Activated CD8-positive, alpha-beta memory T cell treated with anti-CD3 and anti-CD28 coated beads for 1 hour (primary cell): ENCODE measurements at places on chromosomes 1 and 21.

GRCh38 chr1:164366014-164366413, 193.0 kb upstream of the PBX1 start:
- DNase-seq = no peak

DNA sequence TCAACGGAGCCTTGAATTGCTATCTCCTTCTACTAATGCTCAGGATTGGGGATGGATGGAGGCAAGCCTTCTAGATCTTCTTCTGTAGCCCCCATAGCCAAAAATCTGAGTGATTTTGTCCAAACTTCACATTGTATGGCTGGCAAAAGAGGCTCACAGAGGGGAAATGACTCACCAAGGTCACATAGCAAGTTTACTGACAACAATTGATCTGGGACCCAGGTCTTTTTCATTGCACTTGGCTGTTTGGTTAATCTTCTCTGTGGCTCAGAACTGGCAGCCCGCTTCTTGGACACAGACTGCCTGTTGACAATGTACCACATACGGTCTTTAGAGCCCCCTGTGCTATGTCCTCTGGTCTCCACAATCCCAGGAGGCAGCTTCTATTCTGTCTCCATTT, 3.0 kb upstream of the LACTBL1 start:
- DNase-seq = no peak

DNA sequence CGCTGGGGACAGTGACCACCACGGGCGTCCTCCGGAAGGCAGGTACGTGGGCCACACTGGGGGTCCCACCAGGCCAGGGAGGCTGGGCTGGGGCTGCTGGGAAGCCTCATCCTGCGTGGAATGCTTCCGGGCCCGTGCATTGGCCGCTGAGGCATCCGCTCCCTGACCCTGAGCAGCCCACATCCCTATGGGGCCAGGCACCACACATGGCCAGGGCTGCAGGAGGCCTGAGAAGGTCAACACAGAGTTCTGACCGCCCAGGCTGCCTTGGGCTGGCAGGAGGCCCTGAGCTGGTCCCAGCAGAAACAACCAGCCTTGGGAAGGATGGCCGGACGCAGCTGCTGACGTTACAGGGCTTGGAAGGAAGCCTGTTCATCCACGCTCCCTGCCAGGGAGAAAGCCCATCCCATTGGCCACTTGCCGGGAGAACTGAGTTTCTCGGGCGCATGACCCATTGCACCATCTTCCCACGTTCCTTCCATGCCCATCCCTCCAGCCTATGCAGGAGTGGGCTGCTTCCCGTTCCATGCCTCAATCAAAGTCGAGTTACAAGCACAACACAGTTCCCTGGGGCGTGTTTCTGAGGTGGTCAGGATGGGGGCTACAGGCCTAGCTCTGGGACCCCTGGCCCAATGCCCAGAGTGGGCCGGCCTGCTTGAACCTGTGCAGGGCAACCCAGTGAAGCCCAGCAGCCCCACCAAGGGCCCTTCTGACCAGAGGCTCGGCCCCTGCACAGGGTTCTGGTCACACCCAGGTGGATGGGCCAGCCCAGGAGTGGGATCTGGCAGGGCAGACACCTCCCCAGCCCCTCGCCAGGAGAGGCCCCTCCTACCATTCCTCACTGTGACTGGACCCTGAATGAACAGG, 31.7 kb downstream of the TRIM11 start:
- DNase-seq = no peak

- no peak for DNase-seq
Observed at GRCh38 chr1:119712342-119713038, 756 bp downstream of the PHGDH start.

GRCh38 chr1:91550961-91551360, 50.3 kb downstream of the CDC7 start:
- DNase-seq = no peak

DNA sequence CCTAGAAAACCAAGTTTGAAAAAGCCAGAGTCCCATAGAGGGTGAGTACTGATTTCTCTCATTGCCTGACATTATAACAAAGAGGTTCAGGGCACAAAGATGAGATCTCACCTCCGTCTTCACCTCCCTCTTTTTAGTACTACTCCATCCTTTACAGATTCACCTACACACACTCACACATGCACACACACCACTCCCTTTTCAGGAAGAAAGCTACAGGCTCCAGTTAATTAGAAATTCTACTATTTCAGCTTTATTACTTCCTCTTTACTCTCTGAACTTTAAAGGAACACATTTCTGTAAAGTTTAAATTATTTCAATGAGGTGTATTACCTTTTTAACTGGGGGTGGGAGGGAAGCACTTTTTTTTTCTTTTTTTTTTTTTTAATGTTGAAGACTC, 59.6 kb upstream of the PRDX6 start:
- no peak for DNase-seq

DNA sequence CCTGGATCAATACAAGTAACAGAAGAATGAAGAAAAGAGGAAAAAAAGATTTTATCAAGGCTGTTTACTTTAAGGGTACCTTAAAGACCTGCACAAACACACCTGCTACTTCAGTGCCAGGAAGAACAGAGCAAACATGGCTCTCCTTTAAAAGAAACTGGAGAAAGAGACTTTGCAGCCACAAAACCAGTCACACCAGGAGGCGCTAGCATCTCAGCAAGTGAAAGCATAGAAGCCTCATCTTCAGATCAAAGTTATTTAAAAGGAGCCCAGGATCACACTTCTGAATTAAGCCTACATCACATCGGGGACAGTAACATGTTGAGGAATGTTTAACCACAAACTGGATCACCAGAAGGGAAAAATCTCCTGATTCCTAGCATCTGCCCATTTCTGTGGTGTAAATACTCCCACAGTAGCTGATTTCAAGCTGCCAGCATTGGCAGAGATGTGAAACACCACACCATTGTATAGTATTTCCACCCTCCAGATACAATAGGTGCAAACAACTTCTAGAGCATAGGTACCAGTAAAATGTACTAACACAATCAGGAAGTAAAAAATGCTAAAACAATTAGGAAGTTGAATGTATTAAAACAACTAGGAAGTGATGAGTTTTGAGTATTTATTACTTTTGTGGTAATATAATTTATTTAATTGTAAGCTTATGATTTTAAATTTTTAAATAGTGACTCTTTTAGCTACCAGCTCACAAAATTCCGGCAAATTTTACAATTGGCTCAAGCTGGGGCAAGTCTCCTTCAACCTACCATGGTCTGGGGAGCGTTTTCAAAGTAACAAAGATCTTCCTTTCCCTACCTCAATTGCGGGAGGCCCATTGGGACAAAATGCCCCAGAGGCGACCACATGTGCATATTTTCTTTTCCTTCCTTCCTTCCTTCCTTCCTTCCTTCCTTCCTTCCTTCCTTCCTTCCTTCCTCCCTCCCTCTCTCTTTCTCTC, 105.3 kb upstream of the CLDN14 start:
- DNase-seq = no peak

DNA sequence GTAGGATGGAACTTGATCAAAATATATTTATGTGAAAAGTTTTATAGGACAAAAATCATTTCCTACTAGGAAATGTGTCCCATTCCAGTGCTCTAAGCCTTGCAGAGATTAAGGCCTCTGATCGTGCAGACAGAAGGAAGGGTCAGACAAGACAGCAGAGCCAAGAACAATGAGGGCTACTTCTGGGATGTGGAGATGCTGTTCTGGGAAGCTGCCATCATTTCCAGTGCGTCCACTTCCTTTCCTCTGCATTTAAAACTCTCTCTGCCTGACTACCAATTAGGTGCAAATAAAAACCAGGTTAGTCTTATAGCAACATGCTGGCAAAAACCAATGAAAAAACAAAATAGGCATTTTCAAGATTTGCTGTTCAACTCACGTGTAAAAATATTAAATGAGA, 36.1 kb downstream of the BEND5 start:
- no peak for DNase-seq

DNA sequence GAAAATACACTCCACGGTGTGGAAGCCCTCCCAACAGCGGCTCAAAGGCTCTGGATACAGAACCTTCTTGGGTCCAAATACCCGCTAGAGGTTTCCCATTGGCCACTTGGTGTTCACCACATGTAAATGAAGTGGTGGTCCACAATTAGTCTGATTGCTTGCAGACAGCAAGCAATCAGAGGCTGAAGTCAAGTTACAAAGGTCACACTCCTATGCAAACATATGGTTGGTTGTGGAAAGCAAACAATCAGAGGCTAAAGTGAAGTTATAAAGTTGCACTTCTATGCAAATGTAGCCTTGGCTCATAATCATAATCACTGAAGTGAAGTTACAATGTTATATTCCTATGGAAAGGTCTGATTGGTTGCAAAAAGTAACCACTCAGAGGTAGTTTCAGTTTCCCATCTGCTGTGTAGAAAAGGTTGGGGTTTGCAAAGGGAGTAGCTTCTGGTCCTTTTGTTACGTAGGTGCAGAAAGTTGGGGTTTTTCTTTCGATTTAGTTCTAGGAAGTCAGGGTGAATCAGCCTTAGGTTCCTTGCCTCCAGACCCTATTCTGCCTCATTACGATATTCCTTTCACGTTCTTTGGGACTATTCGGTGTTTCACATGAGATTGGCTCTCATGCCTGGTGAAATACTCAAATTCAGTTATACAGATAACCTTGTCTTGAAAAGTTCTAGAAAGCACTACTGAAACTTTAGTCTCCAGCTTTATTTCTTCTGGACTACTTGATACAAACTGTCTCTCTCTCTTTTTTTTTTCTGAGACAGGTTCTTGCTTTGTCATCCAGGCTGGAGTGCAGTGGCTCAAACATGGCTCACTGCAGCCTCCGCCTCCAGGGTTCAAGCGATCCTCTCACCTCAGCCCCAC, 36.7 kb upstream of the MTF2 start:
- no peak for DNase-seq

DNA sequence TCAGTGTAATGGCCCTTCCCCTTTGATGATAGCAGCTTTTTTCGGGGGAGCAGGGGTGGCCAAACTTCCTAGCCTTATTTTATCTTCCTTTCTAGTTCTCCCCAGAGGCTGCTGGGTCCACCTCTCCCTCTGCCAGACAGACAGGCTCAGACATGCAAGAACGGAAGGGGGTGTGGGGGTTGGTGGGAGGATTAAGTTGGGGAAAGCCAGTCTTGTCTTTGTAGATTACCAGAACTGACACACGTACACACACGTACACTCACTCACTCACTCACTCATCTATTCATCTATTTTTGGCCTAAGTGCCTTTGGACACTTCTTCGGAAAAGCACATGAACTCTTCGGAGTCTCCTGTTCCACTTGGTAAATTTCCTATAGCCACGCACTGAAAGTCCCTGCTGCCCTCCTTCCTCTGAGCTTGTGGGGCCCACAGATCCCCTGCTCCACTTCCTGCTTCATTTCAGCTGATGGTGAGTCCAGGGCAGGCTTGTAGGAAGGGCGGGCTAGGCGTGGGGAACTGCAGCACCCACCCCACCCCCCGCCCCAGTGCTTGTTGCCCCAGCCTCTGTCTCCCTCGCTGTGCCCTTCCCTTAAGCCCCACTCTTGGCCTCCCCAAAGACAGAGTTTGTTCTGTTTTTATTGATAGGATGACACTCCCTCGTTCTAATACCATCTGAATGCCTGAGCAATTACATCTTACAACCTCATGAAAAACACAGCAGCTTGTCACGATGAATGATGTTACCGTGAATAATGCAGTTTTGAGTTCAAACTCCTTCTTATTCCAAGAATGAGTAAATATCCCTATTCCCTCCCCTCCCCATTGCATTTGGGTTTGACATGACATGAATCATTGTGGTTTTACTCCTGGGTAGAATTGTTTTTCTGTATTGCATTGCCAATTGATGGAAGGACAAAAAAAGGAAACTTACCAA, 60.7 kb upstream of the ATP5PO start:
- DNase-seq = no peak

DNA sequence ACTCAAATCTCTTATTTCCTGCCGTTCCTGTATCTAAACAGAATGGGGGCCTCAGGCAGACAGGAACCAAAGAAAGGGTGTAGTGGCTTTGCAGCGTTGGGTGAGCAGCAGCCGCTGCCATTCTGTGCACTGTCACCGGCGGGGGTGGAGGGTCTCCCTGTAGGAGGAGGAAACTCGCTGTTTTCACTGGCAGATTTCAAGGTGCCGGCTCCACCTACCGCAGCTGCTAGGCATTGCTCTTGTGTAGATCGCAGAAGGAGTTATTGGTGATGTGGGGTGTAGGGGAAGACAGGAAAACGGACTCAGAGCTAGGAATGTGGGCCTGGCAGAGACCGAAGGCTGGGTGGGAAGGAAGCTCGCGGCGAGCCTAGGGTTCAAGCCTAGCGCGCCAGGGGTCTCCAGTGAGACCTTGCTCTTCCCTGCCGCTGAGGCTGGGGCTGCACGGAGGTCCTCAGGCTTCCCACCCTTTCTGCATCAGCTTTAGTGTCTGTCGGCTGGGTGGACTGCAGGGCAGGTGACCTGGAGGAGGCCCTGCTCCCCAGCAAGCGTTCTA, 20.8 kb downstream of the ATP5PO start:
- DNase-seq = peak; percentile 22

DNA sequence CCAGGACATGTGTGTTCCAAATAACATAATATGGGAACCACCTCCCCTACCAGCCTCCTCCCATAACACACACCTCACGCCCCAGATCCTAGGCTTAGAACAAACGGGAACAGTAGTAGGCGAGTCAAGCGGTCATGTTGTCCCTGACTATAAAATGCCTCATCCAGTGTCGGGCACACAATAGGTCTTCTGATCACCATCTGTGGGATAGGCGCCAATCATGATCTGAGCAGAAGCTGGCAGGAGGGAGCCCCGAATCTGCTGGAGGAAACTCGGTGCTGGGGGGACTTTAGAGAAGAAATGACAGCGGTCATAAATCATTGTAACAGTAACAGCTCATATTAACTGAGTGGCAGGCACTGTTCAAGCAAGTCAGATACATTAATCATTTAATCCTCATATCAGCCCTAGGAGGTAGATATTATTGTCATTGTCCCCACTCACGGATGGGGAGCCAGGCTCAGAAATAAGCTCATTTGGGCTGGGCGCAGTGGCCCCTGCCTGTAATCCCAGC, 13.4 kb downstream of the ALPL start:
- DNase-seq = no peak
